HS-5 (cell line): ENCODE measurements at places on chromosomes 13 and 19.
A peak's percentile ranks its signal among the peaks of the same experiment; 100 is the strongest.

DNA sequence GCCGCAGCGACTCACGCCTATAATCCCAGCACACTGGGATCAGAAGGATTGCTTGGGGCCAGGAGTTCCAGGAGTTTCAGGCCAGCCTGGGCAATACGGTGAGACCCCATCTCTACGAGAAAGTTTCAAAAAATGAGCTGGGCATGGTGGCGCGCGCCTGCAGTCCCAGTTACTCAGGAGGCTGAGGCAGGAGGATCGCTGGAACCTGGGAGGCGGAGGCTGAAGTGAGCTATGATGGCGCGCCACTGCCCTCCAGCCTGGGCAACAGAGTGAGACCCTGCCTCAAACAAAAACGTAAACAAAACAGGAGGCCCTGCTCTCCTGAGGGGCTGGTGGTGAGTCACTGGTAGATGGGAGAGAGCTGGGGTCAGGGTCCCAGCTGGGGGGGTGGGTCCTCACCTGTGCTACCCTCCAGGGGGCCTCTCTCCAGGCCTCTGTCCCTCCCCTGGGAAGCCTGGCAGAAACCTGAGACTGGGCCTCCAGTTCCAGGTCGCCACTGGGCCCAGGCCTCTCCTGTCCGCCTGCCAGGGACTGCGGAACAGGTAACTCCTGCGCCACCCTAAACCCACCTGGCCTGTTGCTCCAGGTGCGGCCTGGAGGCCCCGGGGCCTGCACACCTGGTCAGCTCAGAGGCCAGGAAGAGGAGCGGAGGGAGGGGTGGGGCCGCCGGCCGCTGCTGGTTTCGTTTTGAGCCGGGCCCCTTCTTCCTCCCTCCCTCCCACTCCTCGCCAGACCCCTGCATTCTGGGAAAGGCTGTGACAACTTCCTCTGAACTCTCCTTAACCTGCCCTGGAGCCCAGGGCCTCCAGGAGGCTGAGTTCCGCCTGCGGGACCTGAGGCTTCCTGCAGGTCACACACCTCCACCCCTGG is 17.2 kb upstream of the ZBTB7A start:
- DNase-seq: no peak

GRCh38 chr13:30900952-30901749 is 4.9 kb upstream of the MEDAG start:
- DNase-seq: no peak

- DNase-seq: no peak
Observed at GRCh38 chr19:46995492-46995891, 24.1 kb upstream of the NPAS1 start.

DNA sequence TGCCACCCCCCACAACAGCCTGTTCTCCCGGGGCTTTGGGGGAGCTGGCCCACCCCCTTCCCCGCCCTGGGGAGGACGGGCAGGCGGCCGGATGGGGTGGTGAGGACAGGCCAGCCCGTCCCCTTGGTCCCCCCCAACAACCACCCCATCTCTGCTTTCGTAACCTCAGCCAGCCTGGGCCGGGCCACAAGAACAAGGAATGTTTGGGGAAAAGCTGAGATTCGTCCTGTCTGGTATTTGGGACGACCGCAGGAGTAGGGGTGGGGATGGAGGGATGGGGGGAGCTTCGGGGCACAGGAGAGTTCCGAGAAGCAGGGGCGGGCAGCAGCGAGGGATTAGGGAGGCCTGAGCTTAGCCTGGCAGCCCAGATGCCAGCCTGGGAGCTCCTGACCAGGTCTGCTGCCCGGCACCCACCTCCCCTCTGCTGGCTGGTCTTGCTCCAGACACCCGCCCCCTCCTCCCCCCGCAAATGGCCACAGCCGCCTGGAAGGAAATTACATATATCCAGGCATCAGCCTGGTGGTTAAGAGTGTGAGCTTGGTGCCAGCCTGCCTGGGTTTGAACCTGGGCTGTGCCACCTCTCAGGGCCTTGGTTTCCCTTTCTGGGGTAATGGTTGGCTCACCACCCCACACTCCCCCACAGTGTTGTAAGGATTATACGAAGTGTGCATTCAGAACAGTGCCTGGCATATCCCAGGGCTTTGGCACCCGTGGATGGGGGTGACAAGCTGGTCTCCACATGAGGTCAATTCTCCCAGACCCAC is at the start of gene PODNL1:
PODNL1 (minus strand) TSS at position 117 of the 764 bp plus-strand sequence. CDS start 236 bp downstream, outside the sequence.
- DNase-seq: no peak

- no peak for DNase-seq
Observed at GRCh38 chr13:113345486-113345885, 18.4 kb downstream of the GRTP1 start.

DNA sequence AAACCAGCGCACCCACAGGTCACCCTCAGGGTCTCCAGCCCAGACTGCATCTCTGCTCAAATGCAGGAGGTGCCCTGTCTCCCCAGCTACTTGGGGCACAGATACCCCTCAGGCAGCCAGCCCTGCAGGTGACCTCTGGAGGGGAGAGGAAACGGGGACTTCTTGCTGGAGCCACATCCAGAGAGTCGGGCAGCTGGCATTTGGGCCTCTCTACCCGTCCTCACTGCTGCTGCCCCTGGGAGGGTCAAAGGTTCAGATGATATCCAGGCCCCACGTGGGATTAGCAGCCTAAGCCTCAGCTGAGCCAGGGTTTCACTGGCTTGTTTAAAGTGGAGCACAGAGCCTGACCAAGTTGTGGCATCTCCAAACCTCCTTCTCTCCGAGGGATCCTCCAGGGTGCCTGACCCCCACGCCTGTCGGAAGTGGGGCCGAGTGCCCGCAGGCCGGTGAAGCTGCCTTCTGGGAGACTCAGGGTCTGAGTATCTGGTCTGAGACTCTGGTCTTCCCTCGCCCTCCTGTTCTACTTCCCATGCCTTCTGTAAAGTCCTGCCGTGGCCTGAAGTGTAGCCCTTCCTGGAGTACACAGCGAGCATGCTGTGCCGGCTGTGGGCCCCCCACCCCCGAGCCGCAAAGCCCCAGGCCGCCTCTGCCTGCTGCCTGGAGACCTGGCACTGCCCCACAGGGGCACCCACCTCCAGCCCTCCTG is 2.1 kb downstream of the RASA3 start:
- DNase-seq: no peak

- DNase-seq: peak; percentile 94
Observed at GRCh38 chr19:4717191-4717965, 6.3 kb downstream of the DPP9 start.

GRCh38 chr13:105050686-105051085 is 1484.8 kb downstream of the EFNB2 start:
- DNase-seq: no peak

DNA sequence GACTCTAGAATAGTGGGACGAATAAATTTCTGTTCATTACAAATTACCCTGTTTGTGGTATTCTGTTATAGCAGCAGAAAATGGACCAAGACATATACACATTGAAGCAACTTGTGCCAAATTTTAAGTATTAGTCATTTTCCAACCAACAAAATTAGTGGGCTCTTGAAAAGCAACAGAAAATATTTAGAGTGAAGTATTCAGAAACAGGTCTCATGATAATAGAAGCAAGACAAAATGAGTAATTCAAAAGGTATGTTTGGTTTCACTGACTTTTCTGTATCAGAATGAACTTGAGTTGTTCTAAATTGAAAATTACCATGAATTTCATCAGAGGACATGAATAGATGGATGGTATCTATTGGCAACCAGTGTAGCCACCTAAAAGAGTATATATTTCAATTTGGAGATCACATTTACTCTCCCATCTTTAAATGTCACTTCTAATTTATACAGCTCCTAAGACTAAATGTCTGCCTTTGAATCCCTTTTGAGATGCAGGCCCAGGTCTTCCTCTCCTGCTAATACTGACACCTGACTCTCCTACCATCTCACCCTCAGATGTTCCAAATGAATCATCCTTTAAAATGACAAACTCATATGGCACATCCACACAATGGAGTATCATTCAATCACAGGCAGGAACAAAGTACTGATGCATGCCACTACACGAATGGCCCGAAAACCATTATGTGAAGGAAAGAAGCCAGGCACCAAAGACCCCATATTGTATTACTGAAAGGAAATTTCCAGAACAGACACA is 40.7 kb upstream of the DOCK9 start:
- no peak for DNase-seq

DNA sequence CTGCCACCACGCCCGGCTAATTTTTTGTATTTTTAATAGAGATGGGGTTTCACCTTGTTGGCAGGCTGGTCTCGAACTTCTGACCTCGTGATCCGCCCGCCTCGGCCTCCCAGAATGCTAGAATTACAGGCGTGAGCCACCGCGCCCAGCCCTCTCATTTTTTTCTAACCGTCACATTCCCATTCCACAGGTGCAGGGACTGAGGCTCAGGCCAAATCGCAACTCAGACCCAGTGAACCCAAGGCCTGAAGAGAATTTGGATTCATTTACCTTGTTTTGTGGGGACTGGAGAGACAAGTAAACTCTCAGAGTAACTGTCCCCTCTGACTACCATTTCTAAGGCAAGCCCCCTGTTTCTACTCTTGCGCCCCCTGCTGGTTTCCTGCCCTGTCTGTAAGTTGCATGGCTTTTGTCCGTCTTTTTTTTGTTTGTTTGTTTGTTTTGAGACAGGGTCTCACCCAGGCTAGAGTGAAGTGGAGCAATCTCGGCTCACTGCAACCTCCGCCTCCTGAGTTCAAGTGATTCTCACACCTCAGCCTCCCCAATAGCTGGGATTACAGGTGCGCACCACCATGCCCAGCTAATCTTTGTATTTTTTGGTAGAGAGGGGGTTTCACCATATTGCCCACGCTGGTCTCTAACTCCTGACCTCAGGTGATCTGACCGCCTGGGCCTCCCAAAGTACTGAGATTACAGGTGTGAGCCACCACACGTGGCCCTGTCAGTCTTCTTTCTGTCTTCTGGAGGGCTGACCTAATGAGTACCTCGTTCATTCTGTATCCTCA is 2.3 kb upstream of the STRN4 start:
- no peak for DNase-seq

GRCh38 chr19:55626350-55626749 is 2.0 kb upstream of the ZNF784 start:
- DNase-seq: no peak

DNA sequence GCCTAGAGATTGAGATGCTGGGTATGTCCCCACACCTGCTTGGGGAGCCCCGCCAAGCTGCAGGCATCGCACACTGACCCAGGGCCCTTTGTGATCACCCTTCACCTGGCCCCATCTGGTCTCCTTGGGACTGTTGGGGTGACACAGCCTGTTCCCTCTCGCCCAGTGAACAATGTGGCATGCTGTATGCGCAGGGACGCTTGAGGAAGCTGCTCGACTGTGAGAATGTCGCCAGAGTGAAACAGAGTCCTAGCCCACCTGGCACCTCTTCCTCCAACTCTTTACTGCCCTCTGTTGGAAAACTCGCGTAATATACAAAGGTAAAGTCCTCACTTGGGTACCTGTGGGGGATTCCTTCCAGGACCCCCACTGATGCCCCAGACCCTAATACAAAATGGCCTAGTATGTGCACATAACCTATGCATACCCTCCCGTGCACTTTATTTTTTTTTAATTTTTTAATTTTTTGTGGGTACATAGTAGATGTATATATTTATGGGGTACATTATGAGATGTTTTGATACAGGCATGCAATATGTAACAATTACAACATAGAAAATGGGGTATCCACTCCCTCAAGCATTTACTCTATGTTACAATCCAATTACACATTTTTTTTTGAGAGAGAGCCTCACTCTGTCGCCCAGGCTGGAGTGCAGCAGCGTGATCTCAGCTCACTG is 9.0 kb downstream of the BLOC1S3 start:
- no peak for DNase-seq

GRCh38 chr13:33817513-33817900 is 442 bp upstream of the RFC3 start:
- no peak for DNase-seq

DNA sequence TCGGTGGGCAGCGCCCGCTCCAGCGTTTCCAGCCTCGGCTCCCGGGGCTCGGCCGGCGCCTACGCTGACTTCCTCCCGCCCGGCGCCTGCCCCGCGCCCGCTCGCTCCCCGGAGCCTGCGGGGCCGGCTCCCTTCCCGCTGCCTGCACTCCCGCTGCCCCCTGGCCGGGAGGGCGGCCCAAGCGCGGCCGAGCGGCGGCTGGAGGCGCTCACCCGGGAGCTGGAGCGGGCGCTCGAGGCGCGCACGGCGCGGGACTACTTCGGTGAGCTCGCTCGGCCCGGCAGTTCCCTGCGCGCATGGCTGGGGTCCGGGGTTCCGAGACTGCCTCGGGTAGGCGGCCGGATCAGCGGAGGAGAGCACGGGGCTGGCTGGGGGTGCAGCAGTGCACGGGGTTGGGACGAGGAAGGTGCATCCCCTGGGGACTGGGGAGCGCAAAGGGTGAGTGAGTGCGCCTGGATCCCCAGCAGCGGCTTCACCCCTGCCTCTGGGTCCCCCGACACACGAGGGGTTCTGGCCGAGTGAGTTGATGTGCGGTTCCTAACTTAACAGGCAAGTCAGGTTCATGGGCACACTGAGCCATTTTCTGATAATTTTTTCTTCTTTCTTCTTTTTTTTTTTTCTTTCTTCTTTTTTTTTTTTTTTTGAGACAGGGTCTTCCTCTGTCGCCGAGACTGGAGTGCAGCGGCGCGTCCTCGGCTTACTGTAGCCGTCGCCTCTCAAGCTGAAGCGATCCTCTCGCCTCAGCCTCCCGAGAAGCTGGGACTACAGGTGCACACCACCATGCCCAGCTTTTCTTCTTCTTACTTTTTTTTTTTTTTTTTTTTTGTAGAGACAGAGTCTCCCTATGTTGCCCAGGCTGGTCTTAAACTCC is 1.1 kb downstream of the WTIP start:
- DNase-seq: no peak

DNA sequence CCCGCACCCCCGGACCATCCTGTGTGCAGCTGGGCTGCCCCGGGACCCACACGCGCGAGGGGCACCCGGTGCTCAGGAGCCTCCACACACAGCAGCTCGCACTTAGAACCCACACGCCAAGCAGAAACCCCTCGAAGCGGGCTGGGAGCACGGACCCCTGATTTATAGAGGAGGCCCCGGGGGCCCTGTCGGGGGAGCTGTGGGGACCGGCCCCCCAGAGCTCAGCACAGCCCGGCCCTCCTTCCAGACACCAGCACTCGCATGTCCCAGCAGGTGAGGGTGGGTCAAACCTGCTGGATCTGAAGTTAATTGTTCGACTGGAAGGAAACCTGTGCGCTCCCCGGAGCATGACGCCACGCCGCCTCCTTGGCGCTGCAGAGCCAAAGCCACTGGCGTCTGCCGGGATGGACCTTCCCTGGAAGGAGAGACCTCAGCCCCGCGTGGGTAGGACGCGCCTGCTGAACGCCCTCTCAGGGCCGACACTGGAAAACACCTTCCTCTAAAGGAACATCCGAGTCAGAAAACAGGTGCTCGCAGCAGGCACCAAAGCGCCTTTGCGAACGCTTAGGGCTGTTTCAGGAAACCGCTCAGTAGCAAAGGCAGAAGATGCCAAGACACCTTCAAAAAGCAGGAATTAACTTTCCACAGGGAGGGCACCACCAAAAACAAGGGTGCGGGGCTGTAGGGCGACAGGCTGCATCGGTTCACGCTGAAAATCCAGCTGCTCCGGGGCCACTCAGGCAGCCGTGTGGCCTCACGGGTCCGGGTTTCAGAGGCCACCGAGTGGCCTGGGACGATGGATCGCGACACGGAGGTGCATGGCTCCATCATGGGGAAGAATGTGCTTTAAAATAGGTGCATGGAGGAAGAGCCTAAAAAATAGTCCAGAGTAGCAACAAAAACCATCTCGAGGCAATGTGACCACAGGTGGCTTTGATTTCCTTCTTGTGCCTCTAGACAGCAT is 37.8 kb upstream of the GRTP1 start:
- DNase-seq: no peak
